Large intestine (tissue), 12 donors: ENCODE measurements at places on chromosomes 7 and 10. TPM values are rescaled to one million over a fixed set of nuclear protein-coding genes. Genes with fewer than 3 reads are reported as not detected.

DNA sequence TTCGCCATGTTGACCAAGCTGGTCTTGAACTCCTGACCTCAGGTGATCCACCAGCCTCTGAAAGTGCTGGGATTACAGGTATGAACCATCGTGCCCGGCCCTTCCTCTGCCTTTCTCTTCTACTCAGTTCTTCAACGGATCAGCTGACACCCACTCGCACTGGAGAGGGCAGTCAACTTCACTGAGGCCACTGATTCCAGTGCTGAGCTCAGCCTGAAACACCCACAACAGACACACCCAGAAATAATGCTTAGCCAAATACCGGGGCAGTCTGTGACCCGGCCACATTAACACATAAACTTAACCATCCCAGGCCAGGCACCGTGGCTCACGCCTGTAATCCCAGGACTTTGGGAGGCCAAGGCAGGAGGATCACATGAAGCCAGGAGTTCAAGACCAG is 119.3 kb upstream of the CHST15 start:
- DNase-seq = no peak

DNA sequence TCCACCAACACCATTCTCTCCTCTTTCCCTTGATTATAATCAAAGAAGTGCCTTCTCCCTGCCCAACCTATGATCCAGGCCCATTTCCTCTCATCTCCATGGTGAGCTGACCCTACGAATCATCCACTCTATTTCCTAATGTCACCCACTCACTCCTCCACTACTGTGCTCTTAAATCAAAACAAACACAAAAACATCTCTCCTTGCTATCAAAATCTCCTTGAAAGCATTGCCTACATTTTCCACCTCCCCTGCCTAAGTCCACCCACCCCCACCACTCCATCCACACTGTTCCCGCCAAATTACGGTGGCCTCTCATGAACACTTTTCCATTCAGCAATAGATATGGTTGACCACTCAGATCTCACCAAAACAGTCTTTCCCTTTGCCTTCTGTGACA is 5.3 kb downstream of the DYDC1 start:
- no peak for DNase-seq

DNA sequence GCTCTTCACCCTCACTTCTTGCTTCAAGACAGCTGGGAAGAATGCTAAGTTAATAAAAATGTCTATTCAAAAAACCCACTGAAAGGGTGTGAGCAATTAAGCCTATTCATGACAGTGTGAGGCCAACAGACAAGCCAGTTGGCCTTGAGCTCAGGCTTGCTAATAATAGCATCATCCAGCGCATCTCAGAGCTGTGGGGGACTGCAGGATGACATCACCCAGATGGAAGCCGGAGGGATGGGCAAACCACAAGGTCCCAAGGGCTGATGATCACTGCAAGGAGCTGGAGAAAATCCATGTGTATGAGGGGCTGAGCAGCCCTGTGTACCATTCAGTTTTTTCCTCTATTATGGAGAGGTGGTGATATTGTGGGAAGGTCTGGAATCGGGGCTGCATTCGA is 770.4 kb downstream of the TNS3 start:
- DNase-seq = peak; percentile 43

DNA sequence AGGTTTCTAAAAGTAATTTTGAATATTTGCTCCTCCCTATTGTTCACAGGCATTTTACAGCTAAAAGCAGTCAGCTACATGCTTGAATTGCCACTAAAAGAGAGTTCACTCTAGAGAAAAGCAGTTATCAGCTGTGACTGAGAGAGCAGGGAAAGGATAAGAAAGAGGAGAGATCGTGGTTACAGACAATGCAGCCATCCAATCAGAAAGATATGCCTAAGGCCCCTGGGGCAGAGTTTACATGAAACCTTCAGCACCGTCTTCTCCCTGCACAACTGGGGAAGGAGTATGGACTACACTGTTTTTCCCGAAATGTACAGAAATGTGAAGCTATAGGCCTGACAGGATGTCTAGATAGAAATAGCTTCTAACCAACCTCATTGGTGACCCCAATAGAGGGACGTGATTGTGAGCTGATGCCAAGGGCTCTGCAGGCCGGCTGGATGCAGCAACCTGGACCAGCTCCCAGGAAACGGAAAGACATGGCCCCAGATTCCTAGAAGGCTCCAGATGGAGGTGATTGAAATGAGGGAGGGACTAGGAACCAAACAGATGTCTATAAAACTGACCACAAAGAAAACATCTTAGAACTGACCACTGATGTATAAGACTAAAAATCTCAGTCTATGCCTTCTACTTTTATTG is 3.2 kb upstream of the VSTM4 start:
- DNase-seq = no peak

- DNase-seq = no peak
Observed at GRCh38 chr7:21773326-21773725, 172.4 kb downstream of the CDCA7L start.

DNA sequence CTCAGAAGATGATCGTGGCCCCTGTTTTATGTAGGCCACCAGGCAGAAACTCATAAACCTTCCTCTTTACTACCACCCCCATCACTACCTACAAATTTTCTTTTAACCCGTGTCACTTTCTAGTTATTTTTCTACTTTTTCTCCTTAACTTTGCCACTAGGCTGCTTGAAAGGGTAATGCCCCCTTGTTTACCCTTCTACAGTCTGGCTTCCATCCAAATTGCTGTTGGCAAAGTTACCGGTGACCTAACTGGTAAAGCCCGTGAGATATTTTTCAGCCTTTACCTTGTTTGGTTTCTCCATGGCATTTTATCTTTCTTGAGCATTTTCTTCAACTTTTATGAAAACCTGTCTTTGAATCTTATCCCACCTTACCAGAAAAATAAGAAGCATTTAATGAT is 153.0 kb downstream of the WNT2 start:
- DNase-seq = no peak

DNA sequence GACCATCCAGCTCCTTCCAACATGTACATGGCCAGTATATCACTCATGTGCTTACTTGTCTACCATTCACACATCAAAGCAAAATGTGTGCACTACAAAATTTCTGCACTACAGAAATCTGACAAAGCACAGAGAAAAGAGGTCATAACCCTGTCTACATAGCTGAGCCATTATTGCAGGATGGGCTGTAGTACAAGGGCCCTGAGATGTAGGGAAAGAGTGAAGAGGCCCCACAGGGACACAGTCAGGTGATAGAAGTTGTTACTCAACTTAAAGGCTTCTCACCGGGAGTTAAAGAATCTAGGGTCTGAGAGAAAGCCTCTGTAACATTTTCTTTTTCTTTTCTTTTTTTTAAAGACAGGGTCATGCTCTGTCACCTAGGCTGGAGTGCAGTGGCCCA is 17.5 kb downstream of the AVPI1 start:
- DNase-seq = peak; percentile 76

DNA sequence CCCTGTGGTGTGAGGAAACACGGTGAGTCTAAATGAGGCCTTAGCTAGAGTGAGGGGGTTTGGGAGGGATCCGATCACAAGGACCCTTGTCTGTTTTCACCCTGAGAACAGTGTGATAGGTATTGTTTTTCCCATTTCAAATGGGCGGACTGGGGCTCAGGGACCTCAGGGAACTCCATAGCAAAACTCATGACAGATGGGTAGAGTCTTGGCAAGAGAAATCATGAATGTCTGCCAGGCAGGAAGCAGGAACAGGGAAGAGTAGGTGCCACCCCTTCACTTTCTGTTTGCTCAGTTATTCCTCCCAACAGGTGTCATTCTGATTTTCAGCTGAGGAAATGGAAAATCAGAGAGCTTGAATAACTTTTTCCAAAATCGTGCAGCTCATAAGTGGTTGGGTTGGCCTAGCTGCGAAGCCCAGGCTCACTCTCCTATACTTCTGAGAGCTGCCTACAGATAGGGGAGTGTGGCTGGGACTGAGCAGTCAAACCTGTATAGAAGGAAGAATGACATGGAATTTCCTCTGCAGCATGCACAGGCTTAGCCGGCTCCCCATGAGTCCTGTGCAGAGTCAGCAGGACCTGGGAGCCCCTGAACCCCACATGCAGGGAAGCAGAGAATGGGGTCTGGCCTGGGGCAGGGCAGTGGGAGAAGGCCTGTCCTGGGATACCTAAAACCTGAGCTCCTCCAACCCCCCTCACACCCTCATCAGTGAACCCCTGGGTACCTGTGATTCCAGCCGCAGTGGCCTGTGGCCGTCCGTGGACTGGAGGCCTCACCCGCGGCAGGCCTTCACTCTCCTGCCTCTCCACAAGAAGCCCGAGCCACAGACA is 17.6 kb upstream of the C10orf105 start:
- no peak for DNase-seq

- DNase-seq = no peak
Observed at GRCh38 chr10:44635176-44635575, 250.3 kb upstream of the CXCL12 start.

DNA sequence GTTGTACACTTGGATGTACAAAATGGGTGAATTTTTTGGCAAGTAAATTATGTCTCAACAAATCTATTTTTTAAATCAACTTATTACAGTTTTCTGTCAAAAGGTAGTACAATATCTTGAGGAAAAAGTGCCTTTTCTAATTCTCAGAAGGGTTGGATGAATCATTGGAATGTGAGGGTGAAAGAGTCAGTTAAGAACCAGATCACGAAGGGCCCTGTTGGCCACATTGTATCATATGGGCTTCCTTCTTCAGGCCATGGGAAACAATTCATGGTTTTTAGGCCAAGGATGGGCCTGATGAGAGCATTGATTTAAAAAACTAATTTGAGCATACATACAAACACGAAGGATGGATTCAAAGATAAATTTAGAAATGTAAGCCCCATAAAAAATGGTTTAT is 503.7 kb downstream of the TNS3 start:
- no peak for DNase-seq

- no peak for DNase-seq
Observed at GRCh38 chr10:118521415-118522117, 73.9 kb downstream of the PRLHR start.

PLEKHS1 gene
- polyA plus RNA-seq = 62.4 TPM

LLCFC1 gene
- polyA plus RNA-seq = 6.6 TPM

CHAT gene
- 0.96 TPM for polyA plus RNA-seq

SPOCK2 gene
- polyA plus RNA-seq = 17.4 TPM

FAM185A gene
- 7.4 TPM for polyA plus RNA-seq

GSTK1 gene
- 325 TPM for polyA plus RNA-seq

SLC16A9 gene
- polyA plus RNA-seq = 2.6 TPM

SFXN2 gene
- polyA plus RNA-seq = 27.3 TPM

C7orf33 gene
- not detected for polyA plus RNA-seq

TRIM8 gene
- polyA plus RNA-seq = 56.3 TPM

SPDYE8 gene
- polyA plus RNA-seq = 0.27 TPM

PLAU gene
- 19.6 TPM for polyA plus RNA-seq
